NCI-H510A treated with DMSO at 0.1 percent for 48 hours (cell line): ENCODE measurements at places on chromosomes 3 and 15.

- no peak for DNase-seq
Observed at GRCh38 chr3:58626841-58627569, 39.6 kb downstream of the FAM3D start.

DNA sequence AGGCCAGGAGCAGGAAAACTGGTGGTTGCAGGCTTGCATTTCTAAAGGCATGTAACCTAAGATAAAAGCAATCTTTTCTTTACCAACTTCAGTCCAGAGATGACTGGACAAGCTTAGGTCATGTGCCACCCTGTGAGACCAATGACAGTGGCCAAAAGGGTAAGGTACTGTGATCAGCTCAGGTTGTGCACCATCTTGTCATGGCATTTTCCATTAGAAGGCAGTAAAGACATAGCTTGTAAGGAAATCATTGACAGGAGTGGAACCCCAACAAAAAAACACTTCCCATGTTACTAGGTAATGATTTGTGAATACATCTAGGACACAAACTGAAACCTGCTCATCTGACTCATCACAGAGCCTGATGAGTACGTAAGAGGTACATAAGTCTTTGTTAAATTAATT, 35.2 kb downstream of the SSR3 start:
- DNase-seq, result peak; percentile 22

DNA sequence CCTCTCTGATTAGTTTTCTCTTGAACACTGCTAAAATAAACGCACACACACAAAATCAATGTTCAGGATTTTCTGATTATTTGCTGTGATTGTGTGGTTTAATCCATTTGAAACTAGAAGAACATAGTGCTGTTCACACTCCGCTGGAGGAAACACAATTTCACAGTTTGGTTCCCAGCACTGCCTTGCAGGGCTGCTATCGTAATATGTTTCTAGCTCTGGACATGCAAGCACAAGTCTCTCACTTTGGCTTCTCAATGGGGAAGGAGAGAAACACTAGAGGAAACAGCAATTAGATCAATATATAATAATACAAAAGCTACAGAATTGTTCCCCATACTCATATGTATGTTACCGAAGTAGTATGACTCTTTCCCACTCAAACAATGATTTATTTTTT, 299.5 kb downstream of the NSUN3 start:
- DNase-seq, result no peak

- DNase-seq, result no peak
Observed at GRCh38 chr15:80694611-80695098, 455 bp upstream of the ABHD17C start.

- no peak for DNase-seq
Observed at GRCh38 chr15:57406062-57406772, 29.9 kb downstream of the CGNL1 start.

DNA sequence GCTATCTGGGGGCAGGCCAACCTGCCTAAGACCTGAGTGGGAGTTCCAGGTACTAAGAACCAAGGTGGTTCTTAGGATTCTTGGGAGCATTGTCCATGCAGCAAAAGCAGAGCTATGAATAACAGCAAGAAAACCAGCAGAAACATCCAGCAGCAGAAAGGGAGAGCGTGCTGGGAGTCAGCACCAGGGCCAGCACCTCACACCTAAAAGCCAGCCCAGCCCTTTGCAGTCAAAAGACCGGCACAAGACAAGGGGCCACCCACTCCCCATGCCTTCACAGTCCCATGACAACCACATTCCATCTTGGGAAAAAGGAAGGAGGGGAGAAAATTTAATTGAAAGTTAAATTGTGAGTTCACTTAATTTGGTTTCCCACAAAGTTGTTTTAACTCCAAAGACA, 364.9 kb downstream of the AGBL1 start:
- DNase-seq, result no peak

DNA sequence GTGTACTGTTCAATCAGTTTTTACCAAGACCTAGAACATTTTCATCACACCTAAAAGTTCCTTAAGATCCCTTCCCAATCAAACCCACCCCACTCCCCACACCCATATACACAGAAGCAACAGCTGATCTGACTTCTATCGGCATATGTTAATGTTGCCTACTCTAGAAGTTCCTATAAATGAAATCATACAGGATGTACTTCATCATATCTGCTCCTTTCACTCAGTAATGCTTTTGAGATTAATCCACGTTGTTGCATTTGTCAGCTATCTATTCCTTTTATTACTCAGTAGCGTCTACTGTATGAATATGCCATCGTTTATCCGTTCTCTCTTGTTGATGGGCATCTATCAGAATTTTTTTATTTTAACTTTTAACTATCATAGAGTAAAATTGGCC, 14.3 kb upstream of the FILIP1L start:
- no peak for DNase-seq

DNA sequence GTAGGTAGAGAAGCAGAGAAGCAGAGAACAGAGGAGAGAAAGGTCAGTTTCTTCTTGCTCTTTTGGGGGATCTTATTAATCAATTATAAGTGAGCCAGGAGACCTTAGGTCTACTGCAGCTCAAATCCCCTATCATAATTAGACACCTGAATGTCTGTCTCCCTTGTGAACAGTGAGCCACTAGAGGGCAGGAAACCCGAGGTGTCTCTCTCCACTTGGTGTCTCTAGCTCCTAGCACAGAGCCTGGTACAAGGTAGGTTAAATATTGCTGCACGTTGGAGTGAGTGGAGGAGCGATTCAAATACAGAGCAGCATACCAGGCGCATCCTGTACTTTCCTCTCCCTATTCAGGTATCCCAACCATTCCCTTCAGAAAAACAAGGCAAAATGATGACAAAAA, 2.0 kb upstream of the ST8SIA2 start:
- peak; percentile 2 for DNase-seq

GRCh38 chr15:81481346-81481745, 107.3 kb upstream of the TMC3 start:
- DNase-seq, result no peak

- DNase-seq, result no peak
Observed at GRCh38 chr15:78933823-78934654, 10.8 kb downstream of the CTSH start.

DNA sequence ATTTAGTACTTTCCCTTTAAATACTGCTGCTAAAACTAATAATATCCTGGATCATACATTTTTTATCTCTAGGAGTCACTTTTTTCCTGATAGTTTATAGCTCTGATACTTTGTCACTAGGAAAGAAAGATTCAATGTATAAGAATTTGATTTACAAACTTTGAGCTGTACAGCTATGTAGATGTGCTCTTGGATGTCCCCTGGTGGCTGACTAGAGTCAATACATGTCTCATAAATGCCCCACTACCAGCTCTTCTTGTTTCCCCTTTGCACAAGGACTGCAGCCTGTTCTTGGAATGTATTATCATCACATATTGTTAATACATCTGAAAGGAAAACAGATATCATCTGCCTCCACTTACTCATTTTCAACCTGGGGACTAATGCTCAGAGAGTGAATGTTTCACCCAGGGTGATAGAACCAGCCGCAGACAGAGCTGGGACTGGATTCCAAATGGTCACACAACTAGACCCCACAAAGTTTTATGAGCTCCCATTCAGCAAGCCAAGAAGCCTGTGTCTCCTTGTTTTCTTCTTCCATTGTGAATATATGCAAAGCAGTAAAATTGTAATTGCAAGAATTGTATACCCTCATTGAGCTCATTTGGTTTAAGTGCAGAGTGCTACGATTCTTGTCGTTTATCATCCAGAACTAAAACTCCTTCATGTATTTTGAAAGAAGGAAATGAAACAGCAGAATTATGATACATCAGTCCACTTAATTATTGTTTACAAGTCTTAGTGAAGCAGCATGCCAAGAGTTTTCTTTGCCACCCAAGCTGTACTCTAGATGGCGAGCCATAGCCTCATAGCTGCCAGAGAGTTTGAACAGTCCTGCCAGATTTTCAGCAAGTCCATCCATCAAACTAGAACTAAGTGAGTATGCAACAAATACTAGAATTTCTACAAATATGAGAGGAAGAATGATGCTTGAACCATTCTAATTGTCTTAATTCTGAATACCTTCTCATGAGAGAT, 261.6 kb upstream of the LMCD1 start:
- peak; percentile 18 for DNase-seq

- DNase-seq, result peak; percentile 10
Observed at GRCh38 chr3:125651244-125651643, 55.9 kb upstream of the OSBPL11 start.

DNA sequence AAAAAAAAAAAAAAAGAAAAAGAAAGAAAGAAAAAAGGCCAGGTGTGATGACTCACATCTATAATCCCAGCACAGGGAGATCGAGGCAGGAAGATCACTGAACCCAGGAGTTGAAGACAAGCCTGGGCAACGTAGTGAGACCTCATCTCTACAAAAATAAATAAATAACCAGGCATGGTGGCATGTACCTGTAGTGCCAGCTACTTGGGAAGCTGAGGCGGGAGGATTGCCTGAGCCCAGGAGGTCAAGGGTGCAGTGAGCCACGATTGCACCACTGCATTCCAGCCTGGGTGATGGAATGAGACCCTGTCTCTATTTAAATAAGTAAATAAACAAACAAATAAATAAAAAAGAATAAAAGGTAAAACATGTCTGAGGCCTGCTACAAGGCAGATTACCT, 39.3 kb upstream of the LACTB start:
- no peak for DNase-seq

- DNase-seq, result peak; percentile 46
Observed at GRCh38 chr3:111338059-111338698, 203.8 kb upstream of the CD96 start.

GRCh38 chr15:77753281-77753873, 120.7 kb upstream of the LINGO1 start:
- DNase-seq, result no peak

DNA sequence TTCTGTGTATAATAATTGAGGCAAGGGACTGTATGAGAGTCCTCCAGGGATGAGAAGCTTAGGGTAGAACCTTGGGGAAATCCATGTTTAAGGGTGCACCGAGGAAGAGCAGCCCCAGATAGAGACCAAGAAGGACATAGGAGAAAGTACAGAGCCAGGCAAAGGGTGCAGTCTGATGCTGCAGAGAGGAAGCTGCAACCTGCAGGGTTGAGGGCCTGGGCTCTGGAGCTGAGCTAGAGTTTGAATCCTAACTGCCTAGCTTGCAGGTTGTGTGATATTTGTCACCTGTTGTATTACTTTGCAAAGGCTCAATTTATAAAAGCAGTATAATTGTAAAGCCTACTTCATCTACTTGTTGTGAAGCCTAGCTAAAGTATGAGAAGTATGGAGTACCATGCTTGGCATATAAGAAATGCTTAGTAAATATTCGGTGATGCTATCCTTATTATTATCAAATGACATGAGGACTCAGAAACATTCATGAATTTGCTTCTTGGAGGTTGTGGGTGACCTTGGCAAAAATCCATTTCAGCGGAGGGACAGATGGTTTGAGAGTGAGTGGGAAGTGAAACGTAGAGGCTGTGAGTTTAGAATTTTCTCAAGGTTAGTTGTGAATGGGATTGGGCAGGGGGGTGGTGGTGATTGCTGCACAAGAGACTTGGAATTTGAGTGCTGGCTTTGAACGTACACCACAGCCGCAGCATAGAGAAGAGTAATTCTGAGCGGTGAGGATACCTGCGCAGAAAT, 43.8 kb downstream of the PLCL2 start:
- no peak for DNase-seq

DNA sequence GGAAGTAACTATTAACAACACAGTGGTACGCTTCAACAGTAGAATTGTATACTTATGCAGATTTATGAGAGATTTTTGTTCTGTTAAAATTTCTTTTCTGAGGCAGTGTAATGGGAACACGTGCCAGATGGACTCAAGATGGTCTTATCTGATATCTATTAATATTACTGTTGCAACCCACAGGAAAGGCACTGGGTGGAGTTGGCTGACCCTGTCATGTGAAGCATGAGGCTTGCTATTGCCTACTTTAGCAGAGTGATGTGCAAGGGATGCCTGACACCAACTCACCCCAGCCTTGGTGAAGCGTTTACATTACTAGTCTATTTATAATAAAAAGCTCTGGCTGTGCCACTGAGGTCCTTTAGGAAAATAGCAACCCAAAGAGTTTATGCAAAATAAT, 19.8 kb upstream of the ARNT2 start:
- no peak for DNase-seq

DNA sequence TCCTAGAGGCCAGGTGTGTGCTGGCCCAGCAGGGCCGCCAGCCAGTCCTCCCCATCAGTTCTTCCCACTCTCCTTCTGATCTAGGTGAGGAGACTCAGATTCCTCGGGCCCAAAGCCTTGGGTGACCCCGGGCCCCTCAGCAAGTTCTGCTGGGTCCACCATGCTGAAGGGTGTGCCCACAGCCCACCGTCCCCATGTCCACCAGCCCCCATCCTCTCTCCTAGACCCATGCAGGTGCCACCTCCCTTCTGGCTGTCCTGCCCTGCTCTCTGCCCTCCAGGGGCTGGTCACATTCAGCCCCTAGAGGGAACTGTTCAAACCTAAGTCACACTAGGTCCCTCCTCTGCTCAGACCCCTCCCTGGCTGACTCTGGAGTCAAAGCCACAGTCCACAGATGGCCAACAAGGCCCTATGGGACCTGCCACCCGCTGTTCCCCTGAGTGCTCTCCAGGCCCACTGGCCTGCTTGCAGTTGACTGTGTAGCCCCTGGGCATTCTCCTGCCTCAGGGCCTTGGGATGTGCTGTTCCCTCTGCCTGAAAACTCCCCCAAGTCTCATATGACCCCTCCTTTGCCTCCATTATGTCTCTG, 878 bp upstream of the TLR9 start:
- no peak for DNase-seq

- DNase-seq, result no peak
Observed at GRCh38 chr15:33163816-33164215, 30.7 kb downstream of the FMN1 start.

DNA sequence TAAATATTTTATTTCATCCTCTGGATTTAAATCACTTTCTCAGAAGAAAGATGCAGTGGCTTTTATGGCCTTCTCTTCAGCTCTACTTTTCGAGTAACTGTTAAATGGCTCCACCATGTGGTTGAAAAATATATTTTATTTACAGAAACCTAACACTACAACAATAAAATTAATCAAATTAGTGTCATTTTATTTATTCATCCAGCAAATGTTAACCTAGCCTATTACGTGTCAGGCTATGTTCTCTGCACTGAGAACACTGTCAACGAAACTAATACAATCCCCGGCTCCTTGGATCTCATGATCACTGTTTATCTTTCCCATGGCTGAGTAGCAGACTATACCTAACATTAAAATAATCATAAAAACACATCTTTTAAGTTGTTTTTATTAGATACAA, 148.0 kb upstream of the OSTN start:
- peak; percentile 51 for DNase-seq

GRCh38 chr3:156218353-156218744, 98.0 kb downstream of the KCNAB1 start:
- peak; percentile 91 for DNase-seq

- DNase-seq, result no peak
Observed at GRCh38 chr3:25904206-25904605, 114.3 kb downstream of the OXSM start.

DNA sequence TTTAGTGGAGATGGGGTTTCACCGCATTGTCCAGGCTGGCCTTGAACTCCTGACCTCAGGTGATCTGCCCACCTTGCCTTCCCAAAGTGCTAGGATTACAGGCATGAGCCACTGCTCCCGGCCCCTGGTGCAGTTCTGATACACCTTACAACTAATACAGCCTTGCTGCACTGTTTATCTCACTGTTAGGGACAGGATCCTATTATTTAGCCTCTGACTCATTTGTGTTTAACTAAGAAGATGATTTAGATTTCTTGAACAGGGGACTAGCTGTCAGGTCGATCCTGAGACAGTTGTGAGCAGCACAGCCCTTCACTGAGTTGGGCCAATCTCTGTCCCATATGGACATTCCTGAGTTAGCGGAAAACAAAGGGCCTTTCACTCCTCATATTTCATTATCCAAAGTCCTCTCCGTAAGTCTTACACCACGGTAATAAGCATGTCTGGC, 19.2 kb downstream of the GYG1 start:
- DNase-seq, result no peak

GRCh38 chr3:45165497-45166283, 19.5 kb upstream of the CDCP1 start:
- no peak for DNase-seq
